ENCODE measurements at places on chromosomes 16 and 17.

- no peak for DNase-seq
Measured at GRCh38 chr16:67989322-67990017, 9.2 kb upstream of the DPEP3 start.

DNA sequence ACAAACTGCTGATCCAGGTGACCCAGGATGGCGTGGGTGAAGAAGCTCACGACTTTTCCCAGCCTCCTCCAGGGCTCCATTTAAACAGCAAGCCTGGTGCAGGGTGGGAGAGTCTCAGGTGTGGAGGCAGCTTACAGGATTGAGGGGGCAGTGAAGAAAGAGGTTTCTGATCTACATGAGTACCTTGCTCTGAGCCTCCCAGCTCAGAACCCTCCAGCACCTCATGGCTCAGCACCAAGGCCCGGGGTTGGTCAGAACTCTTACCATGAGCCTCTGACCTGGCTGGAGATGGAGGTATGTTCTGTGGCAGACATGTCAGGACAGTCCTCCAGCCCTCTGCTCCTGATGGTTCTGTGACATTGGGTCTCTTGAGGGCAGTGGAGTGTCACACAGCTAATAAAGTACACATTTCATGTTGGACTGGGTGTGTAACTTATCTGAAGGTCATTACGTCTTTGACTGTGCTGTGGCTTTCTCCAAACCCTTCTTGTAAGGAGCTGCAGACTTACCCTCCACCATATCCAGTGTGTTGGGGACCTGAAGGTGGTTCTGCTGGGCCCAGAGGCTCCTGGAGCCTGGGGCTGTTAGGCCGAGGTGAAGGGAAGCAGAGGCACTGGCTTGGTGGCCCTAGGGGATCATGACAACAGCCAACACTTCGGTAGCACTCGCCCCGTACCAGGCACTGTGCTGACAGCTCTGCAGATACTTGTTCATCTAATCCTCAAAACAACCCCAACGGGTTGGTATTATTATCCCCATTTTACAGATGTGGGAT lies 3.8 kb upstream of the DCAF7 start:
- DNase-seq, result no peak

DNA sequence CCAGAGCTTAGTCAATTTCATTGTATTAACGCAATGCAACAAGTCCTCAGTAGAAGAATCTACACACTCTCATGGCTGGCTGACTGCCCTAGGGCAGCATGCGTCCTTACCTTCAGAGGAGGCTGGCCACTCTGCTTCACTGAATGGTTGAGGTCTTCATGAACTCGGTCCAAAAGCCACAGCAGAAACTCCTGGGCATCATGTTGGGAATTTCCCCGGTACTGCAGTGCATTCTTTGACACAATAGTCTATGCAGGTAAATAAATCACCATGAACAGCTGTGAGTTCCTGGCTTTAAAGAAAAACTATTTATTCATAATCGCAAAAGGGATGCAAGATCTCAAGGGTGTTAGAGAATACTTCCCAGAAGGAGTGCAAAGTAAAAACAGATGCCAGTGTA lies 41.3 kb downstream of the USP31 start:
- DNase-seq, result no peak

- DNase-seq, result no peak
Measured at GRCh38 chr16:85205747-85206471, 93.6 kb upstream of the CIBAR2 start.

DNA sequence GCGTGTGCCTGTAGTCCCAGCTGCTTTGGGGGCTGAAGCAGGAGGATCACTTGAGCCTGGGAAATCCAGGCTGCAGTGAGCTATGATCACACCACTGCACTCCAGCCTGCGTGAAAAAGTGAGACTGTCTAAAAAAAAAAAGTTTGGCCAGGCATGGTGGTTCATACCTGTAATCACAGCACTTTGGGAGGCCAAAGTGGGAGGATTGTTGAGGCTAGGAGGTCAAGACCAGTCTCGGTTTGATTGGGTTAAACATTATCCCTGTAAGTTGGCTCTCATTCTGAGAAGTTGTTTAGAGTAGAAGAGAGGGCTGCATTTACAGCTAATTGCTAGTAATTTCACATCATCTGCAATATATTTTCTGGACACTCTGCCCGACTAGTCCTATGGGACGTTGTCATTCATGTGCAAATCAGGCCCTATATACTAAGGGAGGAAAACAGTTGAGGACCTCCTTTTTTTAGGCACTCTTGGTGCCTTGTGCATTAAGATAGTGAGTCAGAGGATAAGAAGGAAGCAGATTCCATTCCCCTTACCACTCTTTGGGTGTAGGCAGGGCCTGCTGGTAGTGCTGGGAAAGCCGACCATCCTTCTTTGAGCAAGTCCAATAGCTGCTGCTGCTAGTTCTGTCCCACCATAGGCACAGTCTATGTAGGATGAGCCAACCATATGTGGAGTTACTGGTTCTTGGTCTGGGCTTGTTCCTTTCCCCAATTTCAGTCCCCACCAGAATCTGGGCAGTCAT lies 18.7 kb downstream of the HMOX2 start:
- DNase-seq, result no peak

DNA sequence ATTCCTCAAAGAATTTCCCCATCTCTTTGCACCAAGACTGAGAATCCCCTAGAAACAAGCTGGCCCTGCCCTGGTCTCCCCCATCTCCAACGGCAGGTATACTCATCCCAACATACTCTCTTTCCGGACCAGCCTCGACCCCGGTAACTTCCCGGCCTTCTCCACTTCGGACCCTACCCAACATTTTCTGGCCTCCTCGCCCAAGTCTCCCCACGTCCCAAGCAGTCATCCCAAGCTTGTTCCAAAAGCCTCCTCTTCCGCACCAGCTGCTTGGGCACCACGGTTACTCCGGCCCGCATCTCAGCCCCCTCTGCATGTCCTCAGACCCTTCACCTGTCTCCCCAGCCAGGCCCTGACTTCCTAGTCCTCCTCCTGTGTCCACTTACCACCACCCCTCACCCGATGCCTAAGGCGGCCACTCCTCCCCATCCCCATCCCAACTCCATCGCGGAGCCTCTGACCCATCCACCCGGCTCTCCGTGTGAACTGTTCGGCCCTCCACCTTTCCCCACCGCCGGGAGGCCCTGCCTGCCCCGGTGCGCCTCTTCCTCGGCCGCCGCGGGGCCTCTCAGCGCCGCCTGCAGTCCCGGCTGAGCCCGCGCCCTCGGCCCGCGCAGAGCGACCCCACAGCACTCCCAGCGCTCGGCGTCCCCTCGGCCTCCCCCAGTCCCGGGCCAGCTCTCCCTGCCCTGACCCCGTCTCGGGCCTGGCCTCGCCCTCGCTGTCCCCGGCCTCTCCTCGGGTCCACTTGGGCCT lies 994 bp downstream of the PITPNA start:
- peak; percentile 32 for DNase-seq

Measured in stimulated activated CD4-positive, alpha-beta T cell treated with anti-CD3 and anti-CD28 coated beads, Interleukin-4, amount 100 ng/mL, for 48 hours (primary cell).